ENCODE measurements at places on chromosomes 3 and 15.
A peak's percentile ranks its signal among the peaks of the same experiment; 100 is the strongest.

DNA sequence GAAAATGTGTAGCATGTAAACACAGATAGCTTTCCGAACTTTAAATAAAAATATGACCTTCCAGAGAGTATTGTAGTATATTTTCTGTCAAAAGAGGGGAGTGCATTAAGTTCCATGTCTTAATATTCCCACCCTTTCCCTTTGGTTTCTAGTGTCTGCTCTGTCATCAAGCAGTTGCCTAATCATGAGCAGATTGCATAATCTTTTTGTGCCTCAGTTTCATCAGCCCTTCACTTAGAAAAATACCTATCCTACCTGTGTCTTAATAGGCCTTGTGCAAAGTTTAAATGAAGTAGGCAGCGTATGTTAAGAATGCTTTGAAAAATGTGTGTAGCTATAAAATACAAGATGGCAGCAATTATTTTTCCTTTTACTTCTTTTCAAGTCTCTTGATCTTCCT is 52.8 kb downstream of the CALML4 start:
- DNase-seq = no peak

- no peak for DNase-seq
These were observed 9.0 kb downstream of the SSUH2 start for GRCh38 chr3:8635631-8636030.

DNA sequence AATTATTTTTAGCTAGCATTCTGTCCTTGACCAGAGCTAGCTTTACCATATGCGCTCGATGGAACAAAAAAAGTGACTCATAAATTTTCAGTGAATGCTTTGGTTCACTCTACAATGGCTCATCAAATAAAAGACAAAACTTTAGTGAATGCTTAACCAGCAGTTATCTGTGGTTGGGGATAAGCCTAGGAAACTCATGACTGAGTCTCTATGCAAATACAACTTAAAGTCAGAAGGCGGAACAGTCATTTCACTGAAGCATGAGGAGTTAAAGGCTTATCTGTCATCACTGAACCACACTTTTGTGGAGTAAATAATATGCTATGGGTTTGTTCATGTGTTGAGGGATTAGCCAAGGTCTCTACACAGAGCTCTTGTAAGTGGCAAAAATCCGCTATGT is 308.4 kb downstream of the SQOR start:
- no peak for DNase-seq

GRCh38 chr15:98904544-98904943 is 103.0 kb downstream of the PGPEP1L start:
- peak; percentile 54 for DNase-seq

DNA sequence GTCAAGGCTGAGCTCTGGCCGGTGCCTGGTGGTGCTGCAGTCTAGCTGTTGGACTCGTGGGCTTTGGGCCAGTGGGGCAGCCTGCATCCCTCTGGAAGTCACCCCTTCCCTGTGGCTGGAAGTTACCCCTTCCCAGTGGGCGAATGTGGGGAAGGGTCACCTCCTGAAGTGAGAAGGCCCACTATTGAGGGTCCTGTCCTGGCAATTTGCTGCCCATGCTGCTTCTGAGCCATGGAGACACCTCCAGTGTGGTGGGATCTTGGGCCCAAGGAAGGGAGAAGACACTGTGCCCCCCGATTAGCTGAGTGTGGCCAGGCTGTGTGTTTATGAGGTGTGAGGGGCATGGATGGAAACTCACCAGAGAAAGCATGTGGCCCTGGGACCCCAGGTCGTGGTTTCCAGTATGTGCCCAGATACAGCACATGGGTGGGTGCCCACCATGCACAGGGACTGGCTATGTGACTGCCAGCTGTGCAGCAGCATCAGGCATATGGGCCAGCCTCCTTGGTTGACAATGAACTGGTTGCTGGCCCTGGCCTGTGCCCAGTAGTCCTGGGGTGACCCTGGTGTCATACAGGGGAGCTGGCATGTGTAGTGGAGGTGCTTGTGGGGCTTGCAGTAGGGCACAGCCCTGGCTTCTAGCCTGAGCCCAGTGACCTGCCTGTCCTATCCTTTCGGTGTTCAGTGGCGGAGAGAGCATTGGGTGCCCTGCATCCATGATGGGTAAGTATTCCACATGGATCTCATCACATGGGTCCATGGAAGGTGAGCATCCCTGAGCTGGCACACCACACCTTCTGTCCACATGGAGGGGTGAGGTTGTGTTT is 221.2 kb downstream of the SNRPN start:
- DNase-seq = no peak

DNA sequence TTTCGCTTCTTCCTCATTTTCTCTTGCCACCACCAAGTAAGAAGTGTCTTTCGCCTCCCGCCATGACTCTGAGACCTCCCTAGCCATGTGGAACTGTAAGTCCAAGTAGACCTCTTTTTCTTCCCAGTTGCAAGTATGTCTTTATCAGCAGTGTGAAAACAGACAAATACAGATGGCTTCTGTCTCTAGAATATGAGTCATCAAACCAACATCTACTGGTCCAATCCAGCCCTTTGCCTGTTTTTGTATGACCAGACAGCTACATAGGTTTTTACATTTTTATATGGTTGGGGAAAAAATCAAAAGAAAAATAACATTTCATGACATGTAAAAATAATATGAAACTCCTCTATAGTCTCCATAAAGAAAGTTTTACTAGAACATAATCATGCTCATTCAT is 118.7 kb upstream of the PTPRG start:
- no peak for DNase-seq

DNA sequence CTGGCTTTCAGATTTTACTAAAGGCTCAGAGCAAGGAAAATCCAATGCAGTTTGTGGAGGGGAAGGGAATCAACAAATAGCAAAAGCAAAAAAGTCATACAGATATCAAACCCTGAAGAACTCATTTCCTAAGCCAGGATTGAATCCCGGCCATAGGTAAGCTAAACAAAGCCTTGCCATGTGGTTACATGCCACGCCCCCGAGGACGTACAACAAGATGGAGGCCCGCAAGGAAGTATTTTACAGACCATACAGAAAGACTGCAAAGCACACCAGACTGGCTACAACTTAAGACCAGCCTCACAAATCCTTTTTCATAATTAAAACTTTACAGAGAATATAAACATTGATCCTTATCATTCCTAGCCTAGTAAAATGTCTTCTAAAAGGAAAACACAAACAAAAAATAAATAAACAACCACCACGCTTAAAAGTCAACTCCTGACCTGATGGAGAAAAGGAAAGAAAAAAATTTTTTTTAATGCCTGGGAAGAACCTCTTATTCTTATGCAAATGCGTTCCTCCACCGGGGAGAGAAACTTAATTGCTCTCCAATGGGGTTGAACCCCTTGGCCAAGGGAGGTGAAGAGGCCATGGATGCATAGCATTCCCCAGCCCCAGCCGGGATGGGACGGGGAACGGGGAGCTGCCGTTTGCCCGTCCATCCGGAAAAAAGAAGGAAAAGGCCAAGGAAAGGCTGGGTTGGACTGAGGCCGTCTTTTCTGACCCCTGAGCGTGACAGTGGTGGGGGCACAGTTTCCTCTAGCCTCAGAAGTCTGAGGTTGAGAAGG is 39.3 kb downstream of the IL1RAP start:
- no peak for DNase-seq

DNA sequence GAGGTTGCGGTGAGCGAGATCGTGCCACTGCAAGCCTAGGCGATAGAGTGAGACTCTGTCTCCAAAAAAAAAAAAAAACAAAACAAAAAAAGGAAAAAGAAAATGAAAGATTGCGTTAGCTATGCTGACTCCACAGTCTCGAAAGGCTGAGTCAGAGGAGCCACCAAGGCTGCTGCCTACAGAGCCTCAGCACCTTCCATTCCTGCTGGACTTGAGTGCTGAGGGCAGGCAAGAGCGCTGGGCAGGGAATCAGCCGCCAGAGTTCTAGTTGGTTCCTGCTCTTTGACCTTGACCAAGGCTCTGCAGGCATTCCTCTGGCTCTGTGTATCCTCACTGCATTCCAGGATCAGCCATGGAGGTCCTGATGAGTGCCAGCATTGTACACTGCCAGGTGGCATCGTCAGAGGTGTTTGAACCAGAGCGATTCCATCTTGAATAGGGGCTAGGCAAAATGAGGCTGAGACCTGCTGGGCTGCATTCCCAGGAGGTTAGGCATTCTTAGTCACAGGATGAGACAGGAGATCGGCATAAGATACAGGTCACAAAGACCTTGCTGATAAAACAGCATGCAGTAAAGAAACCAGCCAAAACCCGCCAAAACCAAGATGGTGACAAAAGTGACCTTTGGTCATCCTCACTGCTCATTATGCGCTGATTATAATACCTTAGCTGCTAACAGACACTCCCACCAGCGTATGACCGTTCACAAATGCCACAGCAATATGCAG is 5.9 kb downstream of the MESP2 start:
- DNase-seq = no peak

- DNase-seq = no peak
These were observed 24.6 kb downstream of the CYP19A1 start for GRCh38 chr15:51313644-51314280.

- DNase-seq = no peak
These were observed 62.4 kb downstream of the NTRK3 start for GRCh38 chr15:88194162-88194561.

GRCh38 chr15:66224946-66225345 is 28.6 kb downstream of the MEGF11 start:
- no peak for DNase-seq

DNA sequence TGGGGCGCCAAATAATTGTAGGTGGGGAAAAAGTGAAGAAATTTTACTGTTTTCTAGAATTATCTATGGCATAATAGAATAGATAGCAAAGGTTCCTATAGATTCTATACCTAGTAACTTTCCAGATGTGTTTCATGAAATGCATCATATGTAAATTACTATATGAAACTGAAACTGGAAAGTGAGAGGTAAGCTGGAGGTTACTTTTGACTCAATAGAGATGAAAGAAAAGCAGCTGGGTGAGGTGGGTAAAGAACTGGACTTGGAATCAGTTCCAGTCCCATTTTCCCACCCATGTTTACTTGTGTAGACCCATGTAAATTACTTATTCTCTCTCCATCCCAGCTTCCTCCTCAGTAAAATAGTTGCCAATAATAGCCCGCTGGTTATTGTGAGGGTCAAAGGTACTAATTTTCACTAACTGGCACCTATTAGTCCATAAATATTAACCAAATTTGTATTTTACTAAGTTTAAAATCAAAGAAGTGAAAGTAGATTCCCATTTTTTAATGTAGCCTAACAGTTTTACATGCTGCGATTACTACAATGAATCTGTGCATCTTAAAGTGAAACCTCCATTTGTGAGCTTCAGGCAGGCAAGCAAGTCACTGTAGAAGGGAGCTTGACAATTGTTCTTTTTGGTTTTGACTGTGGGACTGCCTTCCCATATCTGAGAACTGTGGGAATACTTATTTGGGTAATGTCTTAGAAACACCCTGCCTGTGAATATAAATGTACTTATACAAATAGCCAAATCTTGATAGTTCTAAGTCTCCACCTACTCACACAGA is 312.1 kb downstream of the SLC9A9 start:
- DNase-seq = no peak

- DNase-seq = no peak
These were observed 336.9 kb downstream of the NLGN1 start for GRCh38 chr3:173734473-173734872.

GRCh38 chr15:50116477-50116876 is 2.6 kb downstream of the ATP8B4 start:
- DNase-seq = no peak

GRCh38 chr3:58041182-58041825 is 33.1 kb downstream of the FLNB start:
- no peak for DNase-seq

- no peak for DNase-seq
These were observed 31.4 kb downstream of the SEMA7A start for GRCh38 chr15:74402337-74402841.

DNA sequence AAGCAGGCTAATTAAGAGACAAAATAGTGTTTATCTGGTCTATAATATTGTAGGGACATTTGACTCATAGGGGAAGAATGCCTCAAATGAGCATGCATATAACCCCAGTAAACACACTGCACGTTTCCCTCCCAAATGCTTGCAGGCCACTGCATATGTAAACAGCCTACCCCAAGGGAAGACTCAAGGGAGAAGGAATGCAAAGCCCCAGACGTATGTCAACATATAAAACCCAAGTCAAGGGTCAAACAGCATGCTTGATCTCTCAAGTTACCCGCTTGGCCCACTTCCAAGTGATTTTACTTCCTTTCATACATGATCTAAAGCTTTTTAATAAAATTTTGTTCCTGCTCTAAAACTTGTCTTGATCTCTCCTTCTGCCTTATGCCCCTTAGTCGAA is 1090.0 kb downstream of the OTOL1 start:
- DNase-seq = no peak

DNA sequence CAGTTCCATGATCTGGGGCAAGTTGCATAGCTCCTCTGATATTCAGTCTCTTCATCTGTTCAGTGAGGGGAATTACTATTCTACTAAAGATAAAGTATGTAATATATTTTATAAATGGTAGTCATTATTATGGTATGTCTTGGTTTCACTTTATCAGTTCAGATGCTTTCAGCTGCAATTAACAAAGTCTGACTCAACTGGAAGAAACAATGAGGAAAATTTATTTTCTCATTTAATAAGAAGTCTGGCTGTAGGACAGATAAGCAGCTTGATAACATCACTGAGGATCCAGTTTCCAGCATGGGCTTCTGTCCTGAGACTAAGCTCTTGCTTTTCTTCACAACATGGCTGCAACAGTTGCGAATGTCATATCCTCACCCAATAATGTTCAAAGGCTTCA is 354.3 kb upstream of the TRIM42 start:
- no peak for DNase-seq

DNA sequence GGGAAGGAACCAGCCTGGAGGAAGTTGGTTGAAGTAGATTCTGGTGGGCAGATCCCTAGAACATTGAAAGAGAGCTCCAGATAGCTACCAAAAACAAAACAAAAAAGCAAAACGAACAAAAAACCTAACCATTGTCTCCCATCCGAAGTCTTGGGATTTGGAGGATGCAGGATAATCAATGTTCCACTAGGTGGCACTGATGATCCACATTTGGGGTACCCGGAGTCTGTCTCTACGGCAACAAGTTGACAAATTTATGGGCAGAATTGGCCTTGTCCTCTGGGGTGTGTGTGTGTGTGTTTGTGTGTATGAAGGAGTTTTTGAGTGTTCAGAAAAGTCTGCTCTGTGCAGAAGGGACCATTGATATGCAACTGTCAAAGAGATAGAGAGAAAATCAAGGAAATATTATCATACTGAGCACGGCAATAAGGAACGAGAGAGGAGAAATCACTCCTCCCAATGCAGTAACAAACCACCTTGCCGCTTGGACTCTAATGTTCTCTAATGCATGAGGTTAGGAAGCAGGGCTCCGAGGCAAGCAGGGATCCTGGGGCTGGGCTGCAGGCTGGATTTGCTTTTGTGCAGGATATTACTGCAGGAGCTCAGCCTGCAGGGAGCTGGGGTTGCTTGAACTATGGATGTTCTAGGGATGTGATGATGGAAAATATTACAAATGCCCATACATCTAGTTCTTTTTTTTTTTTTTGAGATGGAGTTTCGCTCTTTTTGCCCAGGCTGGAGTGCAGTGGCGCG is 59.8 kb upstream of the KLHL25 start:
- DNase-seq = peak; percentile 52
